ENCODE measurements at places on chromosomes 11 and 22.

DNA sequence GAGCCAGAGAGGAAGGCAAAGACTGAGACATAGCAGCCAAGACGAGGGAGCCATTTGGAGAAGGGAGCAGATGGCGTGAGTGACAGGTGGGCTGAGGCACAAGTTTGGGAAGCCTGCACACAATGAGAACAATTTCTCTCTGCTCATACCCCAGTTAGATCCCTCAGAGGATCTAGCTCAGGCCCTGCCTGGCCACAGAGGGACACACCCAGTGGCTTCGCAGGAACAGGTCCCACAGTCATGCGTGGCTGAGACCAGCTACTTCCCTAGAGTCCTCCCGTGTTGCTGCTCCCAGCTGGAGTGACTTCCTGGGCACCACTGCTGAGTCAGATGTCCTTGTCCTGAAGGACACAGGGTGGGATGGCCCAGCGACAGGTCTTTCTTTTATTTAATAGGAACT, 33.4 kb upstream of the LYVE1 start:
- H3K4me1 ChIP-seq: peaks cover 8% of the 10 kb centered on the region
- H3K27ac ChIP-seq: no peak overlapping the region
- no peaks in the 10 kb centered on the region for H3K27me3 ChIP-seq
- no peaks in the 10 kb centered on the region for H3K36me3 ChIP-seq

DNA sequence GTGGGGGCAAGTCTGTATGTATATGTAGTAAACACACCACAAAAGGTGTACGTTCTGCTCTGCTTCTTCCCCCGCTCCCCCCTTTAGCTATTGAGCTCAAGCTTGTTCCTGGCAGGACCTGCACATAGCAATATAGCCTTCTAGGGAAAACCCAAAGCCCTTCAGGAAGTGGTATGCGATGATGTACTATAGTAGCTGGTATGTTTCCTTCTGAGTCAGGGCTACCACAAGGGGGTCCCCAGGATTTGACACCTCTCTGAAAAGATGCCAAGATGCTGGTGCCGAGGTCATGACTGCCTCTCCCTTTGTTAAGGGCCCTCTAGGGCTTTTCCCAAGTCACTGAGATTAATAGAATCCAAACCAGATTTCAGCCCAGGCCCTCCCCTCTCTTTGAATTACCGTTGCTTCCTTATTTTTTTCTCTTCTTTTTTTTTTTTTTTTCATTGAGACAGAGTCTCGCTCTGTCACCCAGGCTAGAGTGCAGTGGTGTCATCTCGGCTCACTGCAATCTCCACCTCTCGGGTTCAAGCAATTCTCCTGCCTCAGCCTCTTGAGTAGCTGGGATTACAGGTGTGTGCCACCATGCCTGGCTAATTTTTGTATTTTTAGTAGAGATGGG, 268.4 kb downstream of the ETS1 start:
- no peak overlapping the region for H3K4me3 ChIP-seq
- no peak for DNase-seq
- no peak overlapping the region for H3K27ac ChIP-seq
- no peaks in the 10 kb centered on the region for H3K27me3 ChIP-seq
- no peaks in the 10 kb centered on the region for H3K36me3 ChIP-seq
- peaks cover 4% of the 10 kb centered on the region for H3K4me1 ChIP-seq

- no peak overlapping the region for H3K4me3 ChIP-seq
- no peak overlapping the region for H3K27ac ChIP-seq
- no peaks in the 10 kb centered on the region for H3K36me3 ChIP-seq
- H3K4me1 ChIP-seq: peaks cover 23% of the 10 kb centered on the region
- DNase-seq: no peak
Observed at GRCh38 chr11:115625502-115625901, 121.3 kb upstream of the CADM1 start.

DNA sequence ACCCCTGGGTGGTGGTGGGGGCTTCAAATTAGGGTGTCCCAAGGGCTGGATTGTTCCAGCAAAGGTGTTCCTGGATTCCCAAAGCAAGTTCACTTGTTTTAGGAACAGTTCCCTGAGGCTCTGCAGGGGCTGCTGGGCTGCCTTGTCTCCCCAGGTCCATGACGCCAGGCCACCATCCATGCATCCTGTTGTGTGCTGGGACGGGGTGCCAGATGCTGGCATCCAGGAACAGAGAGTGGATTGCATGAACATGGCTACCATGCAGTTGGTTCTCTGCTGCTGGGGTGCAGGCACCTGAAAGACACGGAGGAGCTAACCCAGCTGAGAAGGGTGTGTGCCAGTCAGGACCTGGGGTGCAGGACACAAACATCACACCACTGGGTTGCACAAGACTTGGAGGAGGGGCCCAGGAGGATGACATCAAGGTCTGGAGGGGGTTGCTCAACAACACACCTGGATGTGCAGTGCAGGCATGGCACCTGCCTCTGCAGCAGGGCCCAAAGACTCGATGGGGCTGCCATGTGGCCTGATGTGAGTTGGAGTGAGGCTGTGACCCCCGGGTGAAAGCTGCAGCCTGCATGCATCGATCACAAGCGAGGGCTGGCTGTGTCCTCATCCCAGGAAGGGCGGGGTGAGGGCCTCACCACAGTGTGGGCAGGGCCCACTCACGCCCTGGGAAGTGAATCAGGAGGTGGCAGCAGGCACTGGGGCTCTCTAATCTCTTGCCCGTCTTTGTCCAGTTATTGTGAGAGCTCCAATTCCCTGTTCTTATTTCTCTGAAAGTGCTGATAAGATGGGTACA, 74.0 kb upstream of the CLDN5 start:
- H3K4me3 ChIP-seq: no peak overlapping the region
- no peaks in the 10 kb centered on the region for H3K36me3 ChIP-seq
- no peak for DNase-seq
- H3K27me3 ChIP-seq: no peaks in the 10 kb centered on the region
- H3K27ac ChIP-seq: no peak overlapping the region

DNA sequence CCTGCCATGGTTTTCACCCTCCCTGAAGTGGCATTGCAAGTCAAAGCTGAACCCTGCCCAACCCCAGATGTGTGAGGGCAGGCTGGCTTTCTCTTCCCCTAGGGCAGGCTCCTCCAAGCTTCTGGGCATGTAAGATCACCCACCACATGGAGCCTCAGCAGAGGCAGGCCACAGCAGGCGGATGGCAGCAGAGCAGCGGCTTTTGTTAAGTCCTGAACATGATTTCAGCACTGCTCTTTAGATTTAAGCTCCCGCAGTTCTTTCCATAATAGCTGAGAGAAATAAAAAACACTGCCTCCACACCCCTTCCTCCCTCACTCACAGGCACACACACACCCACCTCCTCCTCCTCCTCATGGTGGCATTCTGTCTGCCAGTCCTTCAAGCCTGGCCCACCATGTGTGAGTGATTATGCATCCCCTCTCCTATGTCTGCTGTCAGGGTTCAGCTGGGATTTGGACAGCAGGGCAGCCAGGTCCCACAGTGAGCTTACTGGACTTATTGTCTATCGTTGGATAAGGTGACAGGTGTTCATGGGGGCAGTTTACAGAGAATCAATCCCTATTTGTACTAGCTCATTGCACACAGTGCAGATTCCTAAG, 5.0 kb upstream of the NTM start:
- H3K27me3 ChIP-seq: no peaks in the 10 kb centered on the region
- DNase-seq: no peak
- H3K4me3 ChIP-seq: no peak overlapping the region
- no peaks in the 10 kb centered on the region for H3K36me3 ChIP-seq
- no peaks in the 10 kb centered on the region for H3K4me1 ChIP-seq
- no peak overlapping the region for H3K27ac ChIP-seq

DNA sequence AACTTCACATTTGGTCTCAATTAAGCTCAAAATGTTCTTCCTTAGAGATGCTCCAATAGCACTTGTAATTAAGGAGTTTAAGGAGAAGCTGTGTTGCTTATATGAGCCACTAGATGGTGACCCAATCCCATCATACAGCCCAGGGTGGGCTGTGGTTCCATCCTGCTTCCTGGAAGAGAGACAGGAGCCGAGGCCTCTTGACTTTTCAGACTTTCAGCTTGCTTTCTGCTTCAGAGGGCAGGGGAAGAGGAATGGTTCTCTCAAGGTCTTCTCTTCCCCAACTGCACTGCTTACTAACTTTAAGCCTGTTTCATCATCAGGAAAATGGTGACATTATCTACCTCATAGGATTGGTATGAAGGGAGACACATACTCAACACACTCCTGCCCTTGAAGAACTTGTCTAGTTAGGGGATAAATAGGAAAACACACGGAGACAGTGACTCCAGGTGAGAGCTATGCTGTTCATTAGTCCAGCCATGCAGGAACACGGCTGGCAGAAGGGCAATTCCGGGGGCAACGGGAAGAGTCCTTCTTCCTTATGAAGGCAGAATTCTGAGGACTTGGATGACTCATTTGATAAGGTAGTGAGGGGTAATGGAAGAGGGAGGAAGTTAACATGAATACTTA, 20.1 kb downstream of the TMEM218 start:
- no peak overlapping the region for H3K4me3 ChIP-seq
- H3K27ac ChIP-seq: no peak overlapping the region
- peak; percentile 33 for DNase-seq

DNA sequence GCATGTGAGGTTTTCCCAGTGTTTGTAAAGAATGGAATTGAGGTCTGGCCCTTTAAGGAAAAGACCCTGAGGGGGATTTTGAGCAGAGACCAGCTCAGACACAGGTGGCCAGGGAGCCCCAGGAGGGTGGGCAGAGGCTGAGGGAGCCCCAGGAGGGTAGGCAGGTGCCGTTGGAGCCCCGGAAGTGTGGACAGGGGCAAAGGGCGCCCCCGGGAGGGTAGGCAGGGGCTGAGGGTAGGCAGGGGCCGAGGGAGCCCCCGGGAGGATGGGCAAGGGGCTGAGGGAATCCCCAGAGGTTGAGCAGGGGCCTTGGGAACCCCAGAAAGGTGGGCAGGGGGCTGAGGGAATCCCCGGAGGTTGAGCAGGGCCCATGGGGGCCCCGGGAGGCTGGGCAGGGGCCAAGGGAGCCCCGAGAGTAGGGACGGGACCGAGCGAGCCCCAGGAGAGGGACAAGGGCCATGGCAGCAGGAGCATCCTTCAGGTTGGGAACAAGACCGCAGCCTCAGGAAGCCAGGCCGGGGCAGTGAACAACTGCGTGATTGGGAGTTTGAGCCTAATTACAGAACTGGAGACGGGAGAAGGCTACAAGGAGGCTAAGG, 292.0 kb downstream of the BRD1 start:
- H3K27me3 ChIP-seq: no peaks in the 10 kb centered on the region
- no peak for DNase-seq
- H3K27ac ChIP-seq: peak overlapping the region; percentile 73
- peaks cover 17% of the 10 kb centered on the region for H3K4me1 ChIP-seq
- H3K36me3 ChIP-seq: no peaks in the 10 kb centered on the region
- H3K4me3 ChIP-seq: no peak overlapping the region

- H3K27me3 ChIP-seq: no peaks in the 10 kb centered on the region
- peak overlapping the region; percentile 12 for H3K27ac ChIP-seq
- peak; percentile 36 for DNase-seq
- peaks cover 5% of the 10 kb centered on the region for H3K4me1 ChIP-seq
- no peak overlapping the region for H3K4me3 ChIP-seq
Observed at GRCh38 chr11:16831316-16832192, 93.1 kb downstream of the C11orf58 start.

GRCh38 chr11:2858995-2859698, 26.4 kb downstream of the CDKN1C start:
- H3K4me3 ChIP-seq: no peak overlapping the region
- no peak for DNase-seq
- no peaks in the 10 kb centered on the region for H3K36me3 ChIP-seq
- no peak overlapping the region for H3K27ac ChIP-seq

DNA sequence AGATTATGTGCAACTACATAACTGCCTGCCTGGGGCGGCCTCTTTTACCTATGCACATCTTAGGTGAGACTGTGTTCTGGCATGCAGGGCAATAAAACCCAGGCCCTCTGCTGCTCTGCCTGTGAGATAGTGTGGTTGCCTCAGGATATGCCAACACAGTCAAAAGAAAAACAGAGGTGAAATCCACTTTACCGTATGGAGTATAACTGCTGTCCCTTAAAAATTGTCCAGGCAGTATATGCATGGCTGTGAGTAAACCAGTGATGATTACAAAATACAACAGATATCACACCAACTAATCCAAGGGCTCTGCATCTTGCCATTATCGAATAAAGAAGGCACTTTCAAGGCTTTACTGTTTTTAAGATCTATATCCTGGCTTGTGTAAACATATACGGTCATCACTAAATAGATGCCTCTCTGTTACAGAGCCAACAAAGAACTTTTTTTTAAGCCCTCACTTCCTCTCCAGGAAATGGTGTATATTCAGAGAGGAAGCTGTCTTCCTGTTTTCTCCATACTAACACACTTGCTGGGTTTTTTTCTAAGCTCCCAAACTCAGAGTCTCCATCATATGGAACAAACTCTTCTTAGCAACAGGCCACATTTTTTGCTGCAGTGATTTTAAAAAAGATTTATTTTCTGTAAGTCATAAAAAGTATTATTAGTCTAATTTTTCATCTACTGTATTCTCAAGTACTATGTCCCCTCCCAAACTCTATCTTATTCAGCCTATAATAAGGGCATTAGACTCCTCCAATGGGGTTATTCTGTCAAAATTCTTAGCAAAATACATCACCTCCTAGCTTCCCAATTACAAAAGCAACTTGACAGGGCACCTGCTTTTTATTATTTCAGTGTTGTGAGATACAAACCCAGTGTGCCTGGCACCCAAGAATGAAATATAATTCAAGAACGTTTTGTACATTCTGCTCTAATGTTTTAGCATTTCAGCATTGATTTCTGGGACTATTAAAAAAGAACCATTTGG, 135.2 kb downstream of the MAML2 start:
- no peak for DNase-seq
- peak overlapping the region; percentile 95 for H3K27ac ChIP-seq
- no peaks in the 10 kb centered on the region for H3K27me3 ChIP-seq
- H3K36me3 ChIP-seq: no peaks in the 10 kb centered on the region
- H3K4me3 ChIP-seq: no peak overlapping the region

- no peak overlapping the region for H3K27ac ChIP-seq
- peaks cover 23% of the 10 kb centered on the region for H3K4me1 ChIP-seq
- no peak overlapping the region for H3K4me3 ChIP-seq
- no peak for DNase-seq
Observed at GRCh38 chr11:118694185-118694584, 14.7 kb upstream of the TREH start.

DNA sequence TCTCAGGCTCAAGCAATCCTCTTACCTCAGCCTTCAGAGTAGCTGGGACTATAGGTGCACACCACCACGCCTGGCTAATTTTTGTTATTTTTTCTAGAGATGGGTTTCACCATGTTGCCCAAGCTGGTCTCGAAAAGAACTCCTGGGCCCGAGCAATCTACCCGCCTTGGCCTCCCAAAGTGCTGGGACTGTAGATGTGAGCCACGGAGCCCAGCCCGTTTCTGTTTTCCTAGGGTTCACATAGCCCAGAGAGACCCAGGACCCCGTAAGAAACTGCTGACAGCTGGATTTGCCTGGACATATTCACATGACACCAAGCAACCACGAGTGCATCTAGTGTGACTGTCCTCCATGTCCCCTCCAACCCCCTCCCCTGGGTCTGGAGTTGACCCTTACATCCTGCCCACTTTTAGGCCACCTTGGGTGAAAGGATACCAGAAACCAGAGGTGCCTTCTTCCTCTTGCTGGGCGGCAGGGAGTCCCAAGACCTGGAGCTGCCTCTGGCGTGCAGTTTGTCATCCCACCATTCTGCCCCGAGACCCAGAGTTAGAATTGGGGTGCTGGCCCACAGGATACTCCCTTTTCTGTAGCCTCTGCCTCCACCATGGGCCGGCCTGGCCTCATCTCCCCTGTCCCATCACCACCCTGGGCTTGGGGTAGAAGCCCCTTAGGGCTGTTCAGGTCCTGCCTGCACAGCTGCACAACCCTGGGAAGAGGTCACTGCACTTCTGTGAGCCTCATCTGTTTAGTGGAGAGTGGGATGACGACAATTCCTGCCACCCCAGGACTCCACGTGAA, 3.7 kb upstream of the RIN1 start:
- H3K4me3 ChIP-seq: no peak overlapping the region
- H3K4me1 ChIP-seq: peaks cover 15% of the 10 kb centered on the region
- no peak overlapping the region for H3K27ac ChIP-seq
- peaks cover 46% of the 10 kb centered on the region for H3K36me3 ChIP-seq
- no peak for DNase-seq
